Substantia nigra (tissue), 51 donors: ENCODE measurements at places on chromosomes 2 and 18.
A peak's percentile ranks its signal among the peaks of the same experiment; 100 is the strongest.

GRCh38 chr2:126886211-126886915 lies 12.3 kb upstream of the TEX51 start:
- DNase-seq = no peak

DNA sequence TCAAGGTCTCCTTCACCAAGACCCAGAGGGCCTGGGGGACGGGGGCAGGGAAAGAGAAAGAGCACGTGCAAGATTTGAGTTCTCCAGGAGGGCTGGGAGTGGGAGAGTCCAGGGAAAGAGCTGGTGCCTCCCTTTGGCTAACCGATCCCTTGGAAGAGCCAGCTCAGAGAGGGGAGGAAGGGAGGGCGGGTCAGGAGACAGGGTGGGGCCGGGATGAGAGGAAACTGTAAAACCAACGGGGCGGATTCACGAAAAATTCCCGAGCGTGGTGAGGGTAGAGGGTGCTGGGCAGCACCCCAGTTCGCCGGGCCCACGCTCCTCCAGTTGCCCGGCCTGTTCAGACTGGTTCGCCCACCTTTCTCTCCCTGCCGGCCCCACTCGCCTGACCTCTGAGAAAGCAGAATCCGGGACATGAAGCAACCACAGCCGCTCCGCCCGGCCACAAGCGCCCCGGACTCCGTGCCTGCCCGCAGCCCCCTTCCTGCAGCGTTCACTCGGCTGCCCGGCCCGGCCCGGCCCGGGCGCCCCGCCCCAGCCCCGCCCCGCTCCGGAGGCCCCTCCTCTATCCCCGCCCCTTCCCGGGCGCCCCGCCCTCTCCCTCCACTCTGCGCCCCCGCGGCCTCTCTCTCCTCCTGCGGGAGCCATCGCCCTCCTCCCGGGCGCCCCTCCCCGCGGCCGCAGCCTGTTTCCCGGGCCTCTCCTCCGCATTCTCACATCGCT lies 230.9 kb upstream of the SMAD2 start:
- peak; percentile 75 for DNase-seq

- DNase-seq = no peak
Measured at GRCh38 chr2:178306352-178307073, 112.2 kb downstream of the OSBPL6 start.

- no peak for DNase-seq
Measured at GRCh38 chr18:50970006-50970405, 2.2 kb downstream of the ELAC1 start.

DNA sequence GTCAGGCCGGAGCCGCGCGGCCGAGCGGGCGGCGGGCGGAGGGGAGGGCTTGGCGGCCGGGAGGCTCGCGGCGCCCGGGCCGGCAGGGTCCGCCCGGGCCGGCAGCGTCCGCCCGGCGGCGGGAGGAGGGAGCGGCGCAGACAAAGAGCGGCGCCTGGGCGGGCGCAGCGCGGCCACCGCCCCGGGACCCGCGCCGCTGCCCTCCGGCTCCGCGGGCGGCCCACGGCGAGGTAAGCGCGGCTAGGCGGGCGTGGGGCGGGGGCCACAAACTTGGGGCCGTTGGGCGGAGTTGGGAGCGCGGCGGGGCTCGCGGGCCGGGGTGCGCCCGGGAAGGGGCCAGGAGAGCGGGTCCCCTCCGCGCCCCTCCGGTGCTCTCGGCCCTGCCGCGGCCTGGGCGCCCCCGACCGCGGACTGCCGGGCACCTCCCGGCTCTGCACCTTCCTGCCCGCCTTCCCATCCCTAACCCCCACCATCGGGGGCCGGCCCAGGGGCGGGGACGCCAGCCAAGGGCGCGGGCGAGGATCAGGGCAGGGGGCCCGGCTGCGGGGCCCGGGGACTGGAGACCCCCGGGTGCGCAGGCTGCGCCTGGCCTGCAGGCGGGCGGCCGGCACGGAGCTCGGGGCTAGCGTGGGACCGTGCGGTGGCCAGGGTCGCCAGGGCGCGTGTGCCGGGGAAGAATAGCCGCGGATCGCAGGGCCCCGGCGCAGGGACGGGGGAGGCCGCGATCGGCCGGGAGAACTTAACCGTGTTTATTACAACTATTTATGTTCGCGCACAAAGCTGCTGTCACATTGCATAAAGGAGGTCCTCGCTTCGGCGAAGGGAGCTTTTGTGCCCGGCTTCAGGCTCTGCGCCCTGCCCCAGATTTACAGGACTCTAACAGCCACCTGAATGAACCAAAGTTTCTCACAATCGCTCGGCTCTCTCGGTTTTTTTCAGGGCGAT lies at the start of gene NCK2:
Gene NCK2, plus strand, starts transcription at position 4 of the 945 bp plus-strand sequence. CDS start 110,152 bp downstream, outside the sequence.
- no peak for DNase-seq

DNA sequence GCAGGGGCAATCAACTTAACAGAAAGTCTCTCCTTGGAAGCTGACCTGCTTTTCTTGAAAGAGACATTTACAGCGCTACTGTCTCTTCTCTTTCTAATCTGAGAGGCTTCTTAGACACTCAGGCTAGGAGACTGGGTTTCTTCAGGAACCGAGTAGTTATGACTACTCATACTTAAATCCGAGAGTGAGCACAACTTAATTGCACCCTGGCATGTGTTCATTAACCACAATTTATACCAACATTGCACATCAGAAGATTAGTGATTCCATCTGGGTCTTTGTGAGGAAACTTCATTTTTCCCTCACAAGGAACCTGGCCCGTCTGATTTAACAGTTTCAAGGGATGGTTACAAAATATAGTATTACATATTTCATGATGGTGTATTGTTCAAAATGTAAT lies 176.9 kb downstream of the UBE2E3 start:
- no peak for DNase-seq

DNA sequence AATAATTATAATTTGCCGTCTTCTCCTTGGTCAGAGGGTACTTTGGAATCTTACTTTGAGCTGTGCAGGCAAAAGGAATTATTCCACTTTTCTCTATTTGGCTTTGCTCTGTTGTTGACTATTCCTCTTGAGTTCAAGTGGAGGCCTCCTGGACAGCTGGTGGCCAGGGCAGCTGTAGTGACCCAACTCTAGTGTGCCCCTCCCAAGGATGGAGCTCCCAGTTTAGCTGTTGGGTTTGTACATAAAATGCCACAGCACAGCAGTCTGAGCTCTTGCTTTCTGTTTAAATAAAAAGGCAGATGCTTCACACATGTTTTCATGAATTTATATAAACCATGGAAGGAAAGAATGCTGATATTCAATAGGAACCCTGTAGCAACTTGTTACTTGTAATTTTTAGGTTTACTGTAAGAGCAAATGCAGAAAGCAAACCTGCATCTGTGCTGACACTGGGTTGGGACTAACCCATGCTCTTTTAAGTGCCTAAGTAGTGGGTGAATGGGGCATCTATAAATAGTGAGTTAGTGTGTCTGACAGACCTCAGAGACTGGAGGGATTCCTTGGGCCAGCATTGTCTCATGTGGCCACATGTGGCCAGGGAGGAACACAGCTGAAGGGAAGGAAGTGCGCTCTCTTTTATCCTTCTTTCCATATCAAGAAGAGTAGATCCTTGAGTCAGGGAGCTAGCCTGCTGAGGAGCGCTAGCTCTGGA lies 121.8 kb downstream of the FHOD3 start:
- DNase-seq = no peak

GRCh38 chr18:74499633-74500032 lies 3.5 kb downstream of the CNDP2 start:
- no peak for DNase-seq

- DNase-seq = no peak
Measured at GRCh38 chr2:197383825-197384224, 51.0 kb downstream of the SF3B1 start.

- no peak for DNase-seq
Measured at GRCh38 chr2:199602896-199603717, 145.4 kb upstream of the SATB2 start.

DNA sequence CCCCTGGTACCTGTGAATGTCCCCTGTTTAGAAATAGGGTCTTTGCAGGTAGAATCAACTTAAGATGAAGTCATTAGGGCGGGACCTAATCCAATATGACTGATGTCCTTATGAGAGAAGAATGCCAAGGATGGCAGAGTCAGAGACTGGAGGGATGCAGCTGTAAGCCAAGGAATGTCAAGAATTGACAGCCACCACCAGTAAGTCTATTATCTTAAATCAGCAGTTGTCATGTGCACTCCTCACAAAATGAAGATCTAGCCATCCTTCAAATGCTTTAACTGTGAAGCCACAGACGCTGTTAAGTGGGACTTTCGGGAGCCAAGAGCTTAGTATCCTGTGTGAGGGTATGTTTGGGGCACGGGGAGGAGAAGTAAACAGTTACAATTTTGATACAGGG lies 83.2 kb downstream of the ITGA4 start:
- no peak for DNase-seq

DNA sequence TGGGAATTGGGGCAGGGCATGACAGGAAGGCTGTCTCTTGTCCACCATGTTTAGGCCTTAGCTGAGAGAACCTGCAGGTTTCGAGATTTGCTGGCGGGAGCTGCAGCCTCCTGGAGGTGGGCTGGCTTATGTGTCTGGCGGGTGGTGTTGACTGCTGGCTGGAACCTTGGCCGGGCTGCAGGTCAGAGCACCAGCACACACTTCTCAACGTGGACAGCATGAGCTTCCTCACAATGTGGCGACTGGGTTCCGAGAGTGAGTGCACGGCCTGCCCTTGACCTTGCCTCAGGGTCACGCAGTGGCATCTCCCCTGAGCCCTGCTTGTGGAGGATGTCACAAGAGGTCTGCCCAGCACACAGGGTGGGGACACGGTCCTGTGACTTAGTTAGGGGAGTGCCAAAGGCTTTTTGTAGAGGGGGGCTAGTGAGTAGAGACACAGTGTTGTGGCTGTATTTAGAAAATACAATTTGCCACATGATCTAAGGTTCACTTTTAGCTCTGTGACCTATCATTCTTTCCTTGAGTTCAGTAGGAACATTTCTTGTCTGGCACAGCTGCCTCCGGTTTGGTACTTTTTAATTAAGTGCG lies 134.8 kb downstream of the SEPTIN10 start:
- no peak for DNase-seq

DNA sequence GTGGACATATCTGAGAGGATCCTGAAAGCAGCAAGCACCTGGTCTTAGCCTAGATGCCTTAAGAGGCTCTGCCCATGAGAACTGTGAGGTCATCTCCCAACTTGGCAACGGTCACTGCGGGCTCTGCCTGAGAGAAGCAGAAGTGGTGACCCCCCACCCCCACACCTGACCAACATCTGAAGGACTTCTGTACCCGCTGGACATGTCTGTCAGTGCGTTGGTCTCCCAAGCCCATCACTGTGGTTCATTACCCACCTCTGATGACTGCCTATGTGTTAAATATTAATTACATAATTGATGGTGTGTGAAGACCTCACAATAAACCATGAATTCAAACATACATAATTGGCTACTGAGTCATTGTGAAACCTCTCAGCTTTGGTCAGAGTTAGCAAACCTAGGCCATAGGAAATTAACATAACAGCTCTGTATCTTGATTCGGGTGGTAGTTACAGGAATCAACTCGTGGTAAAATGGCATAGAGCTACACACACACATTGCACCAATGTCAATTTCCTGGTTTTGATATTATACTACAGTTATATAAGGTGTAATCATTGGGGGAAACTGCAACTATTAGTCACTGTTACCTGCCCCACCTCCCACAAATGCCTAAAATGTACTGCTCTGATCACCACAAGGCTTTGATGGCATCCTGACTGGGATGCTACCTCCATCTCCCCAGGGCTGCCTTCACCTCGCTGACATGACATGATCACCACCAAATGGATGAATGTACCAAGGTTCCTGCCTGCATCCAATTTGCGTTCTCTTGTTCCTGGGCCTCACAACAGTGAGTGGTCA lies 4.3 kb upstream of the GALNT1 start:
- no peak for DNase-seq

- peak; percentile 7 for DNase-seq
Measured at GRCh38 chr18:54717673-54718407, 110.4 kb upstream of the RAB27B start.

GRCh38 chr2:61786876-61787275 lies 67.0 kb downstream of the FAM161A start:
- DNase-seq = no peak

GRCh38 chr2:86416146-86416545 lies 25.0 kb upstream of the KDM3A start:
- no peak for DNase-seq

DNA sequence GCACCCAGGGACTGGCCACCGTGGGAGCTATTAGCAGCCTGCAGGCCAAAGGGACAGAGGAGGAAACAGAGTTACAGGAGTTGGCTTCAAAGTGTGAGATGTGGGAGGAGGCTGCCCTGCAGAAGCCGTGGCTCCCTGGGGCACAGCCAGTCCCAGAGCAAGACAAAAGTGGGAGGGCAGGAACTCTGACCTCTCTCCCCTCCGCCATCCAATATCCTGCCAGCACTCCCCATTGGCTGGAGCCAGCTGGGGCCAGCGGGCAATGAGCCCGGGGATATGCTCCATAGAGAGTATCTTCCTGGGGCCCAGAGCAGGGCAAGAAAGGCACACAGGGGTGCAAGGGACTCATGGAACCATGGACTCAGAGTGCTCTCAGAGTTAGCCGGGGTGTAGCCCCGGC lies 143.1 kb downstream of the INHBB start:
- DNase-seq = peak; percentile 8

DNA sequence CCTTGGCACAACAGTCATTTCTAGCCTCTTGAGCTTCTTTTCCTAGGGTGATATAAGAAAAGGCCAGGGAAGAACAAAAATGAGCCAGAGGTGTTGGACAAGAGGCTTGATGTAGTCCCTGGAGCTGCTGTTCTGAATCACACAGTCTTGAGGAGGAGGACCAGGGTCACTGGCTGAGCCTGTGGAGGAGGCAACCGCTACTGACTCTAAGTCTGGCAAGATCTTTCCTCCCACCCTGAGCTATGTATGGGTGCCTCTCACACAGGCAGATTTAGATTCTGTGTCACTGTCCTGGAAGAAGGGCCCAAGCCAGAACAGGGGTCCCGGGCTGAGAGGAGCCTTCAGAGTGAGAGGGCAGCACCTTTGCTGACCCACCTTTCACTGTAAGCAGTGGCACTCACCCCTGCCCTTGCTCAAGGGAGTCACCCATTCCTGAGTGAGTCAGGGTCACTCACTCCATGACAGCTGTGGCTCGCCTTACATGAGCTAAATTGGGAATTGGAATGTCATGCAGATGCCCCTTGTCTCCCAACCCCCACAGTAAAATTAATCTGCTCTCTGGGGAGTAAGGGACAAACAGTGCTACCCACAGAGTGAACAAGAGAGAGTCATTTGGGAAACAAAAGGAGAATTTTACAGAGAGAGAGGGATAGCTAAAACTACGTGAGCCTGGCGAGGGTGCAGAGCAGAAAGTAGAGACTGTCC lies at the start of gene TRIM54:
Gene TRIM54, plus strand, starts transcription at position 575 of the 705 bp plus-strand sequence. CDS start 303 bp downstream, outside the sequence.
- DNase-seq = no peak

DNA sequence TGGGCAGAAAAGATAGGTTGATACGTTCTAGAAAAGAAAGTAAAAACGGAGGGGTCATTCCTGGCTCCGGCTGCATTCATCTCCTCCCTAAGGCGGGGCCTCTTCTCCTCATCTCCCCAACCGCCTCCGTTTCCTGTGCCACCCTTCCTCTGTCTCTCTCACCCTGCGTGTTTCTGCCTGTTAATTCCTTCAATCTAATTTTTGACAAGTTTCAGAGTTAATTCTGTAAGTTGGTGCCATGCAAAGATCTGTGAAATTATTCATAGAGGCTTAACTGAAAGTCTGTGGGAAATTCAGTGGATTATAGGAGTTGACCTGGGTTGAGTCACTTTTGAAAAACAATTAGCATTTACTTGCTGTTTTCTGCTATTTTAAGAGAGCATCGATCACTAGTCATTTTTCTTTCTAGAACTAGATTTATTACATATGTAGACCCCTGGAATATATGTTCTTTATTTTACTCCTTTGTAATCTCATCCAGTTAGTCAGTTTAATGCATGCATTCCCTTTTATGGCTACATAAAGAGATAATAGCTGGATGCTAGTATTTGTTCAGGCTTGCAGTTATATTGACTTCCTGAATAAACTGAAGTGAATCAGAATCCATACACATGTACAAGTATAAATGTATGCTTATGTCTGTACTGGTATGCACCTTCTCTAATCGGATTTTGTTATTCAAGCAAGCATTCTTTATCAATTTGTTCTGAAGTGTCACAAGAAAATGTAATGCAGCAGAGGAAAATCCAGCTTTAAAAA lies 91.1 kb downstream of the EML6 start:
- DNase-seq = no peak
